ENCODE measurements at places on chromosomes 13 and 19. TPM values are rescaled to one million over a fixed set of nuclear protein-coding genes. Genes with fewer than 3 reads are reported as not detected.

Gene KCNN4
- 21.5 TPM for total RNA-seq

Gene NLRP11
- total RNA-seq = not detected

Gene CD79A
- total RNA-seq = 2.1 TPM

Gene POLRMT
- 36.9 TPM for total RNA-seq

Gene KLK15
- not detected for total RNA-seq

Gene ZSCAN18
- total RNA-seq = 58.1 TPM

Gene LPAR2
- total RNA-seq = 16.1 TPM

Gene KIR3DL1
- 0.15 TPM for total RNA-seq

Gene OR7C1
- total RNA-seq = 0.15 TPM

Gene CABP5
- not detected for total RNA-seq

Gene S1PR2
- total RNA-seq = 25.6 TPM

Gene CNN1
- 33.1 TPM for total RNA-seq

Gene RASIP1
- 25.4 TPM for total RNA-seq

Gene ATP8A2
- 2.0 TPM for total RNA-seq

Gene CFD
- total RNA-seq = 78.0 TPM

Gene ZNF444
- 35.4 TPM for total RNA-seq

Gene CYP4F3
- total RNA-seq = 0.82 TPM

Gene FBXO46
- total RNA-seq = 16.6 TPM

Gene INAFM1
- 22.1 TPM for total RNA-seq
